ENCODE measurements at places on chromosomes 4 and X.
A peak's percentile ranks its signal among the peaks of the same experiment; 100 is the strongest.

DNA sequence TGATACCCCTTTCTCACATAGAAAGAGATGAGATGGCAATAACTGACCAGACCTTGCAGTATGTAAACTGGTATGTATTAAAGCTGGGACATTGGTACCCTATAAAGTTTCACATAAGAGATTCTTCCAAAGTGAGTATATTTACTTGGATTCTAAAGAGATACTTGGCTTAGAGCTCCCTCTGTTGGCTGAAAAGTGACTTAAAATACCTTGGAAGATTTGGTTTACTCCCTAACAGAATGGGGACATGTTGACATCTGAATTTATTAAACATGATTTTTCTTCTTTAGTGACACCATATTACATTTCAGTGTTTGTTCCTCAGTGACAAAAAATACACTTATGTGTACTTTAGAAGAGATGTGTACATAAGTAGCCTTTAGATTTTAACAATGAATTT lies 47.9 kb upstream of the RGN start:
- peak; percentile 17 for DNase-seq

DNA sequence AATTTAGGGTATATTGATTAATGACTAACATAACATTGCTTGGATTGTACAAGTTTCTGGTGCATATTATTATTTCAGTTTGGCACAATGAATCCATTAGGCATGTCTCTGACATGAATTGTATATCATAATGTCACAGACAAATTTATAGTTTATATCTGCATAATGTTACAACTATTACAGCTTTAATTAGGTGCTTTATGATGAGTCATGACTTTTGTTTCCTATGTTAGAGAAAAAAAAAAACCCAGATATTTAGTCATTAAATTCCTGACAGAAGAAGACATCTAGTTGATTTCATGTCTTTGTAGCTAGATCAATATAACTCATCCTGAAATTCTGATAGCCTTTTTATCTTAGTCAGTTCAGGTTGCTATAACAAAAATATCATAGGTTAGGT lies 385.7 kb upstream of the EPHA5 start:
- DNase-seq: no peak

- DNase-seq: no peak
Observed at GRCh38 chr4:43325220-43325967, 432.9 kb downstream of the GRXCR1 start.

DNA sequence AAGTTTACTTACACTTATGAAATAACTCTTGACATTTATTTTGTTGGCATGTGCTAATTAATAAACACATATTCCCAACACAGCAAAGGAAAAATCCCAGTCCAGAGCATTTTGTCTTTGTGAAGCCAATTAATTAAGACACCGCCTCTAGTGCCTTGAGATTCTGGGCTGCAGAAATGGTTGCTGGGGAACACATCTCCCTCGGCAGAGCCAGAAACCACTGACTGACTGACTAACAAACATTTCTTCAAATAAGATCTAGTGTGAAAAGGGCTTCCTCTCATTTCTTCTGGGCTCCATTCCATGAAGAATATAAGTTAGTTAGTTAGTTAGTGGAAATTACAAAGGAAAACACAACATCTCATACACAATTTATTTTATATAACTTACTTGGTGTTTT lies 28.4 kb upstream of the NAP1L5 start:
- no peak for DNase-seq

GRCh38 chr4:10028910-10029309 lies 7.6 kb upstream of the SLC2A9 start:
- no peak for DNase-seq

DNA sequence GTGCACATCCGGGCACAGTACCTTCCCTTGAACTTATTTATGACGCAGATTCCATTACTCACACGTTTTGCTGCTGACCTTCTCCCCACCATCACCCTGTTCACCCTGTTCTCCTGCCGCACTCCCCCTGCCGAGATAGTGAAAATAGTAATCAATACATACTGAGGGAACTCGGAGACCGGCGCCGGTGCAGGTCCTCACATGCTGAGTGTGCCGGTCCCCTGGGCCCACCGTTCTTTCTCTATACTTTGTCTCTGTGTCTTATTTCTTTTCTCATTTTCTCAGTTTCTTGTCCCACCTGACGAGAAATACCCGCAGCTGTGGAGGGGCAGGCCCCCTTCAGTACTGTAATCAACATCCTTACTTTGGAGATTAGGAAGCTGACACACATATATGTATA lies 1337.1 kb upstream of the PABPC4L start:
- no peak for DNase-seq

DNA sequence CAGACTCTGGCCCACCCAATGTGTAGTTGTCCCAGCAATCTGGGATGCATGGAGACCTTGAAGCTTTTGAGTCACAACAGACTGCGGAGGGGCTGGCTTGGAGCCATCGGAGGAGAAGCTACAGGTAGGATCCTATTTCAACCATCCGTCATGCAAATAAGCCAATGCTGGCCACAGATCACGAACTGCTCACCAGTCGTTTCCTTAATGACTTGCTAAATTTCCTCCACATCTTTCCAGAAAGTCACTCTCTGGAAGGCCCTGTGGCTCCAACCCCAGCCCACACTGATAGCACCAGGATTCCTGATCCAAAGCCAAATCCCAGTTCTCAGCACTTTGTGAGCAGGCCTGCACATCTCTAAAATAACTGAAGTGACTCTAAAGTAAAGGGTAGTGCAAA lies 321.3 kb downstream of the RAB28 start:
- no peak for DNase-seq

- peak; percentile 75 for DNase-seq
Observed at GRCh38 chr4:103075894-103076746, 441 bp downstream of the SLC9B2 start.

GRCh38 chr4:122195718-122196117 lies 43.6 kb downstream of the BLTP1 start:
- DNase-seq: no peak

DNA sequence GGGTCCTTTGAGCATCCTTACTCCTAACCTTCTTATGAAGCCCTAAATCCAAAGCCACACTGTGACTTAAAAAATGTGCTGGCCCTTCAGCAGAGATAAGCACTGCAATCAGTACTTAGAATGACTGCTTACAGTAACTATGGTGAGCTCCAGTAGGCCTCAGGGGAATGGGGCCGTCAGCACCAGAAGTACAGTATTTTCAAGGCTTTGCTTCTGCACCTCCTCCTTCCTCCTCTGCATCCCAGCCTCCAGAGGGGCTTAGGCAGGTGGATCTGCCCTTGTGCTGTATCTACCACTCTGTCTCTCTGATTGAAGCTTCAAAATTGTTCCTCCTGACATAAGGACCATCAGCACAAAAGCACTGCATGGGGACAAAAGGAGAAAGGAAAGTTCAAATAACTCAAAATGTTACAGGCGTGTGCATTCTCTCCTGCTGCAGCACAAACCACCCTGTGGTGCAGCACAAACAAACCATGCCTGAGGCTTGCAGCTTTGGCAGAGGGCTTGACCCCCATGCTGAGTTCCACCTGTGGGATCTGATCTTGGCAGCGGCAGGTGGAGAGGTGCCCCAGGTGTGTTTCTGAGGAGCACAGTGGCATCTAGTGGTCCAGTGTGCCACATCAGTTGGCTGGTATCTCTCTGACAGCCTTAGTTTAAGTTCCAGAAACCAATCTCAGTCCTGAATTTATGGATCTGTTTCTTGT lies 164.7 kb downstream of the SOWAHB start:
- peak; percentile 97 for DNase-seq

GRCh38 chr4:20698382-20698781 lies 1.9 kb upstream of the PACRGL start:
- DNase-seq: no peak

GRCh38 chrX:43720082-43720481 lies 64.0 kb downstream of the MAOA start:
- no peak for DNase-seq

- no peak for DNase-seq
Observed at GRCh38 chrX:87583679-87584078, 66.1 kb downstream of the KLHL4 start.

DNA sequence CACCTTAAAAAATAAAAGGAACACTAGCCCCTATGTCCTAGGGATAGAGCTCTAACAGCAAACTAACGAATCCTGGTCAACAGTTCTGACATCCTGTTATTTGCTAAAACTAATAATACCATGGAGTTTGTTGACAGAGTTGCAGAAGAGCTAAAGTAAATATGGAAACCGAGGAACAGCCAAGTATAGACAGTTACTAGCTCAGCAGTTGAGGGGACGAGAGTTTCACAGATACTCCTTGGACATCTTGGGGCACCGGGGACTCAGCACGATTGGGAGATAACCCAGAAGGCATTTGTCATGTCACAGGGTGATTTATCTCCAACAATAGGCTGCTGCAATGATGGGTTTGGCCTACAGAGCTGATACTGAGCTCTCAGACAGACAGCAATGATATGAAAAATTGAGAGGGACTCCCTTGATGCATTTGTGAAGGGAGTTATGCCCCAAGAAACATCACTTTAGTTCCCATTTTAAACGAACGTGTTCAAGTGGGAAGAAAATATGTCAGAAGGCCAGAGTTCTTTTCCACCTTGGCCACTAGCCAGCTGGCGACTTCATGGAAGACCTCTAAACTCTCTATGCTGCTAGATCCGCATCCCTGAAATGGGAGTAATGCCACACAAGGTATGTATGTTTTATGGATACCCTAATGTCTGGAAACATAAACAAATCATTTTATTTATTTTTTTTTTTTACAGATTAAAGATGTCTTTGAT lies 48.6 kb downstream of the TSC22D3 start:
- DNase-seq: no peak

- no peak for DNase-seq
Observed at GRCh38 chr4:16583764-16584163, 314.7 kb downstream of the LDB2 start.

DNA sequence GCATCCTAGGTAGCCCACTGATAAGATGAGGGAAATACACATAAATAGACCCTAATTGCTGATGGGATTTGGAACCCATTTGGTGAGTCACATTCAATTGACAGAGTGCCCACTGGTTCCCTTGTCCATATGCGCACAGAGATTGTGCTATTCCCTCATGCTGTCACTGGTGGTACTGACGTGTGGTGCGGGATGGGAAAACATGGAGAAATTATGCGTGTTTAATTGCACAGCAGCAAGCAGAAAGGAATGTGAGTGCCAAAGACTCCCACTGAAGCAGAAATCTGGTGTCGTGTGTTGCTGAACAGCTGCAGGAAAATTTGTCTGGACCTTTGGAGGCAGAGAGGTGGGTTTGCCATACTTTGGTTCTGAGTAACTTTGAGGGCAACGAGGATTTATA lies 92.2 kb downstream of the NHSL2 start:
- DNase-seq: no peak

- no peak for DNase-seq
Observed at GRCh38 chrX:124462931-124463330, 116.6 kb downstream of the SH2D1A start.

DNA sequence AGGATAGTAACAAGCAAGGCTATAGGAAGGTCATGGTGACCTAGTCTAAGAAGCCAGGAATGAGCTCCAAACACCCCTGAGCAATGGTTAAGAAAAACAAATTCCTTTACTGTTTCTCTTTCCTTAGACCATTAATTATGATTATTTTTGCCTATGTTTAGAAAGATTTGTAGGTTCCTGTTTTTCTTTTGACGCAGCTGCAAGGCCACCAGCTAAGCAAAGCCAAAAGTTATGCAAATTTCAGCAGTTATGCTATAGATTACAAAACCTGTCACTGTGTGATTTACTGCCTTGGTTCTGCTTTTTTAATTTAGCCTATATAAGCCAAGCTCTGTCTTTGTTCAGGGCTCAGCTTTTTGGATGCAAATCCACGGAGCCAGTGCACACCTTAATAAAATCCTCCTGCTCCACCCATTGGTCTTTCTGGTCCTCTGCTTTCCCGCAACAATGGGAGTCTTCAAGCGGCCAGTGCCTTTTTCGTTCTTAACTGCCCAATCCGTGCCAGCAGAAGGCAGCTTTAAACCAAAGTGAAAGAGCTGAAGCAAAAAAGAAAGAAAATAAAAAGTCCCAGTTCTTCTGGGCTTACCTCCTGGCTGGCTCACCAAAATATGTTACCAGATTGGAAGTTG lies 1.4 kb upstream of the CEP135 start:
- DNase-seq: no peak

GRCh38 chrX:136577552-136577951 lies 45.5 kb downstream of the VGLL1 start:
- DNase-seq: peak; percentile 23

- no peak for DNase-seq
Observed at GRCh38 chrX:39873117-39873516, 224.6 kb downstream of the BCOR start.
